ENCODE measurements at places on chromosomes 6 and 20. TPM values are rescaled to one million over a fixed set of nuclear protein-coding genes. Genes with fewer than 3 reads are reported as not detected.

DNA sequence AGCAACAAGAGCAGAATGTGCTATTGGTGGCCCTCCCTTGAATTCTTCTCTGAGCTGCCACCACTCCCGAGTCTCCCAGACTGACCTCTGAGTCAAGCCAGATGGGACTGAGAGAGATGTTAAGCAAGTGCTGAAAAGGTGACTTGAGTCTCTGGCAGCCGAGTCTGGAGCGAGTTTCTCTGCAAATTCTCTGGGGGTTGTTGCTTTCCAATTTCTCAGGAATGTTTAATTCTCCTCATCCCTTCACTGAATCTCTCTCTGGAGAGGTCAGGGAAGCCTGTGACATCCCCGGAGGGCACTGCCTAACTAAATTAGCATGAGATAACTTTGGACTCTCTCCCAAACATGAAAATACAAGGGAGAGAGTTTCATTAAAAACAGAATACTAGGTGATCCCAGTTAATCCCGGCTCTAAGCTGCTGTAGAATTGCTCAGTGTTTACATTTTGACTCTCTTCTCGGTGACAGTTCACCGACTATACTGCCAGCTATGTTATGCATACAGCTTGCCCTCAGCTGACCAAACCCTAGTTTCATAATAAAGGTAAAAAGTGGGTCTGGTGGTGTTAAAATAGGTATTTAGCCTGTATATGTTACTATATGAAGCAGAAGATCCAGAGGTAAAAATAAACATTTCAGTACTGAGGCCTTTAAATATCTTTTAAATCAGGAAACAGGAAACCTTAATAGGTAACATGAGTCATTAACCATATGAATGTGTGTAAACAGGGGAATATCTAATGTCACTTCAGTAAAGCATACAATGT is 157.9 kb downstream of the FOXC1 start:
- DNase-seq = no peak

DNA sequence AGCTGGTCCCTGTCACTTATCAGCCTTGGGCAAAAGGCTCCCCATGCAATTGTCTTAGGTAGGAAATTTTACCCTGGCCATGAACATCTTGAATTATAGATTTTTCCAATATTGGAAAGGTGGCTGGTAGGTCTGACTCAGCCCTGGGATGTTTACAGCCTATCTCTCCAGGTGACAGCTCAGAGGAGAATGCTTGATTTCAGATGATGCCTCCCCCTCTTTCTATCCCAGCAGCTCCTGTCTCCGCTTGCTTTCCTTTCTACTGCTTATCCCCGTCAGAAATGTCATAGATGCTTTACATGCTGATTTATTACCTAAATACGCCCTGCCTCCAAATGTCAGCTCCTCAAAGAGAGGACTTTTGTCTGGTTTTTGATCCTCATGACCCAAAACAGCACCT is 109.6 kb downstream of the NFATC2 start:
- DNase-seq = no peak

- no peak for DNase-seq
Observed at GRCh38 chr6:44228836-44229235, 5.4 kb downstream of the SLC29A1 start.

DNA sequence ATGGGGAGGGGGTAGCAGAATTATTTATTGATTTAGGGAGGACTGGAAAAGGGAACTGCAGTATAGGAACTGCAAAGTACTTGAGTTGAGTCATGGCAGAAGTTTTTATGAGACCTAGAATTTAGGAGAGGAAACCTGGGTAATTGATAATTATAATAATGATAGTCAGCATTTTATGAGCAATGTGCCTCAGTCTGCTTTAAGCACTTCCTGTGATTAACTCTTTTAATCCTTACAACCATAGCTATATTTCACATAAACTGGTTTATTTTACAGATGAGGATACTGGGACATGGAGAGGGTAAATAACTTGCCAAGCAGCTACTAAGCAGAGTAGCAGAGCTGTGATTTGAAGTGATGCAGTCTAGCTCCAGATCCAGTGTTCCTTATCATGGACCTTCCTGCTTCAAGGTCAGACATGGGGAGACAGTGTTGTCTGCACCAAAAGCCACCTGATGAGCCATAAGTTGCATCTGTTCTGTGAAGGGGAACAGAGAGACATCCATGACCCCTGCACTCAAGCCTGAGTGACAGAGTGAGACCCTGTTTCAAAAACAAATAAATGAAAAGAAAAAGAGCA is 13.6 kb downstream of the LRRC1 start:
- no peak for DNase-seq

NRSN1 gene
- total RNA-seq = 0.39 TPM

POM121L2 gene
- not detected for total RNA-seq

RBM12 gene
- 39.2 TPM for total RNA-seq

All from skin of body (tissue), 3 donors.